ENCODE measurements at places on chromosomes 3 and 15. TPM values are rescaled to one million over a fixed set of nuclear protein-coding genes. Genes with fewer than 3 reads are reported as not detected.

DNA sequence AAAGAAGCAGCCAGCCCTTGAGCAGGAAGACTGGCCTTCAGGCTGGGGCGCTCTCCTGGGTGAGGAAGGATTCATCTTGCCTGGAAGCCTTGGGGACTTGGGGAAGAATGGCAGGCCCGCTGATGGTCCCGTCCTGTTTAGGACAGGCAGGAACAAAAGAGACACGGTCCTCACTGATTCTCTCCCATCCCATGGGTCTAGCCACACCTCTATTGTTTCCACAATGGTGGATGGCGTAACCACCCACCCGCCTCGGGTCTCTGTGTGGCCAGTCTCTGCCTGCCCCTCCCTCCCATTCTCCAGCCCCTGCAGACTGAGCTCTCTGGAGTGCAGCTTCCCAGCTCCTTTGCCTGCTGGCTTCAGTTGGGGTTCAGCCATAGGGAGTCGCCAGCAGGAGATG lies 284.3 kb downstream of the UACA start:
- no peak for DNase-seq

DNA sequence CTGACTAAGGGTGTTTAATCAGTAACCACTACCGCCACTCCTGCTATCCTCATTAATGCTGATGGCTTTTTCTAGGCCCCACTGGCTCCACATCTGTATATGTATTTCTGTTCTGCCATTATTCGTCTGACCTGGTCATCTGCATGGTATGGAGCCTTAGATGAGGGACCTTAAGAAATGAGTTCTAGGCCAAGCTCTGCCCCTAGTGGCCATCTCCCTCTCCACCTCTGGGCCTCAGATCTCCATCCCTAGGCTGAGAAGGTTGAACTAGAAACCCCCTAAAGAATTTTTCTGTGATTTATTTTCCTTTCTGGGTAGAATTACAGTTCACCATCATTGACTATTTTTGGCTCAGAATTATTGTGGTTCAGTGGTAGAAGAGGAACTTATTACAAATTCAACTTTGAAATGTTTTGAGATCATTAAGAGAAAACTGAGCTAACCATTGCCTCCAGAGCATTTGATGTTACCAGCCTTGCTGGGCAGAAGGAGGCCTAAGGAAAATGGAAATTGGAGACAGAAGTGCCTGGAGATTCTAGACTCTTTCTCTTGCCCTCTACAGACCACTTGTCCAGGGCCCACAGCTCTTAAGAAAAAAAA lies 325.2 kb upstream of the NR2E3 start:
- peak; percentile 11 for DNase-seq

The ANKRD63 gene
- not detected for total RNA-seq

DNA sequence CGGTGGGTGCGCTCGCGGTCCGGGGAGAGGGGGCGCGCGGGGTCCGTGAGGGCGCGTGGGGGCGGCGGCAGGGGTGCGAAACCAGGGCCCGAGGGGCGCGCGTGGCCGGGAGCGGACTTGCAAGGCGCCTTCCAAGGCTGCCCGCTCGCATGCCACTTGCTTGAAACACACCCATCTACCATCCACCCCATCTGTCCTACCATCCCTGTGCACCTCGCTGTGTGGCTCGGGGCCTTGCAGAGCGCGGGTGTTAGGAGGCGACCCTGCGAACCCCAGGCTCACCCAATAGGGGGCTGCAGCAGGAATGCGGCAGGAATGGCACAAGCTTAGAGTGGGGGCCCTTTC lies 240 bp downstream of the CFAP100 start:
- DNase-seq, result no peak

DNA sequence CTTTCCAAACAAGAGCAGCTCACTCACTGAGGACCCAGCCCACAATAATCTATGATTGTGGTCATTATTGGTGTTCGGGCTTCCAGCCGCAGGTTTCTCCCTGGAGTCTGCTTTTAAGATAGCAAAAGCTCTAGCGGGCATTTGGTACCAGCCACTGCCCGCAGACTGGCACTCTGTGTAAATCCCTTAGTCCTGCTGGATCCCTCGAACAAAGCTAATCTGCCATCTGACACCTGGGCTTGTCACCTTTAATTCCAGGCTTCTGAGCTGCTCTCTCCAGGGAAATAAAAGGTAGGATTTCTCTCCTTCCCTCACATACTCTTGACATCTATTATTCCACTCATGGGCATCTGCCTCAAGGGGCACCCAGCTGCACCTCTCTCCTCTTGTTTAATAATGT lies 158.7 kb downstream of the PDCD6IP start:
- no peak for DNase-seq

- DNase-seq, result no peak
These were observed 88.2 kb downstream of the RAB11A start for GRCh38 chr15:65957451-65957850.

The GPR27 gene
- 18.3 TPM for total RNA-seq

The RASSF1 gene
- 13.7 TPM for total RNA-seq

- DNase-seq, result no peak
These were observed 83.1 kb downstream of the DIPK2A start for GRCh38 chr3:144054766-144055165.

DNA sequence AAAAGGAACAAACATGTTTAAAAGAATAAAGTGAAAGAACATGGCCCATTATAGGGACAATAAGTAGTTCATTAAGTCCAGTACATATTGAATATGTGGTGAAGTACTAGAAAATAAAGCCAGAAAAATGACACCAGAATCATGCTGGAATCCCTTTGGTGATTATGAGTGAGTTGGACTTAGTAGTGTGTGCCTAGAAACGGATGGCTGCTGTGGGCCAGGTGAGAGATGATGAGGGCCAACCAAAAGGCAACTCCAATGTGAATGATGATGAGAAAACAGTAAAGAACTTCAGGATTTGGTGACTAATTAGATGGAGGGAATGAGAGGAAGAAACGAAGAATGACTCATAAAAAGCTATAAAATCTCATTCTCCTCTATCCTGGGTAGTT lies 3.3 kb downstream of the CRYGS start:
- no peak for DNase-seq

DNA sequence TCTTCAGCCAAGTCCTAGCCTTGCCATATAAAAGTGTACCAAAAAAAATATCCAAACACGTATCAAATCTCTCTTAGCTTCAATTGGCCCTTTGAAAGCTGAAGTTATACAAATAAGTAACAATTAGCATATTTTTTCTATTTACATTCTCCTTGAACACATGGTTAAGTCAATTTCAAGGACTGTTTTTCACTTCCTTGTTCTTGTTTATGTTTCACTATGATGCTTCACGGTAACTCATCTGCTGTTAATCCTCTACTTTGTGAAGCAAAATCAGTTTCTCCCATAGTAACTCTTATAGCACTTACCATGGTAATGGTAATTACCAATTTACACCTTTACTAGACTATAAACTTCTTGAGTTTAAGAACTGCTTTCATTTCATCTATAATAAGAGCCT lies 10.6 kb upstream of the SPRED1 start:
- no peak for DNase-seq
